ENCODE measurements at places on chromosomes 4 and X. TPM values are rescaled to one million over a fixed set of nuclear protein-coding genes. Genes with fewer than 3 reads are reported as not detected.

DNA sequence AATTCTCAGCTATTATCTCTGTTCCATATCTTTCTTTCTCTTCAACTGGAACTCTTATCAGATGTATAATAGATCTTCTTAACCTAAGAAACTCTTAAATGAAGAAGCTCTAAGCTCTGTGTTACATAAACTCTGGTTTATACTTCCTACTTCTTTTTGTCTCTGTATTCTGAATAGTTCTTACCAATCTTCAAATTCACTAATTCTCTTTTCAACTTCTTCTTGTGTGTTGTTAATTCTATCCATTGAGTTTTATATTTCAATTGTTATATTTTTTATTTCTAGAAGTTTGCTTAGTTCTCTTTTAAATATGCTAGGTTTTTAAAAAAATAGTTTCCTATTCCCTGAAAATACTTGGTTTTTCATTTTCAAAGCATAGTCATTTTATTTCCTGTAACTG, 13.2 kb upstream of the MMAA start:
- H3K27me3 ChIP-seq, result peaks cover 6% of the 10 kb centered on the region
- H3K36me3 ChIP-seq, result no peaks in the 10 kb centered on the region
- no peak for DNase-seq

The TBC1D9 gene
- 19.4 TPM for total RNA-seq

GRCh38 chr4:24729119-24729730, 66.1 kb upstream of the SOD3 start:
- no peak overlapping the region for H3K27ac ChIP-seq
- DNase-seq, result no peak
- H3K36me3 ChIP-seq, result no peaks in the 10 kb centered on the region
- no peak overlapping the region for H3K4me3 ChIP-seq
- H3K27me3 ChIP-seq, result peaks cover 7% of the 10 kb centered on the region

The SLC4A4 gene
- 24.8 TPM for total RNA-seq

- no peak for DNase-seq
- peaks cover 26% of the 10 kb centered on the region for H3K27me3 ChIP-seq
- peaks cover 10% of the 10 kb centered on the region for H3K4me1 ChIP-seq
- H3K27ac ChIP-seq, result no peak overlapping the region
- H3K4me3 ChIP-seq, result peak overlapping the region; percentile 72
- H3K36me3 ChIP-seq, result no peaks in the 10 kb centered on the region
These were observed 7.3 kb upstream of the GSX2 start for GRCh38 chr4:54092405-54093323.

DNA sequence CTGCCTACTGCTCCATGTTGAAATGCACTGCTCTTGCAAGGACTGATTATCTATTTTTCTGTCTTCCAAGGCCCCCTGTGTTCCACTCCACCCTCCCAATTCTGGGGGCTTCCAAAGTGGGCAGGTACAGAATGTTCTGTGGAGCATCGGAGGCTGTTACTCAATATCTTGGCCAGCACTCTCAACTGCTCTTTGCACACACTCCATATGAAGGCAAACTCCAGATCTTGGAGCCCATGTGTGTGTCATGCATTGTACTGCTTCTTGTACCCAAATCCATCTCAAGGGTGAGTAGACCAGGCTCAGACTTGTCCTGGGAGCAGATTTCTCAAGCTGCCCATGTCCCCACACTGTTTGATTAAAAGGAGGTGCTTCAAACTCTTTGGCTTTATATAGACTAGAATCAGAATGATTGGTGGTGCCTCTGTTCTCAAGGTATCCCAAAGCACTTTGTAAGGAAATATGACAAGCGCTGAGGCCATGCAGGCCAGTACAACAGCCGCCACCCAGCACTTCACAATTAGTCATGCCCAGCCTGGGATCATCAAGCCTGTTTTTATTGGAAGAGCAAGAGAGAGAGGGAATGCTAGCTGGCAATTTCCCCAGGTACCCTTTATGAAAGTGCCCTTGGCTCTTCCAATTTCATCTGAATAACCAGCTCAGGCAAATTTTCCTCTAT, 44.3 kb downstream of the AR start:
- no peaks in the 10 kb centered on the region for H3K36me3 ChIP-seq
- H3K4me3 ChIP-seq, result no peak overlapping the region
- H3K4me1 ChIP-seq, result no peaks in the 10 kb centered on the region
- H3K27me3 ChIP-seq, result no peaks in the 10 kb centered on the region
- no peak overlapping the region for H3K27ac ChIP-seq

The TEX13B gene
- not detected for total RNA-seq
